A673 (cell line): ENCODE measurements at places on chromosomes 2 and 18.

- DNase-seq, result no peak
Measured at GRCh38 chr2:3314626-3315025, 63.0 kb downstream of the EIPR1 start.

GRCh38 chr18:48021273-48021914 is 90.9 kb upstream of the SMAD2 start:
- DNase-seq, result no peak

GRCh38 chr2:152480821-152481399 is 145.9 kb downstream of the FMNL2 start:
- DNase-seq, result no peak

- no peak for DNase-seq
Measured at GRCh38 chr2:45237850-45238542, 228.7 kb upstream of the SIX2 start.

DNA sequence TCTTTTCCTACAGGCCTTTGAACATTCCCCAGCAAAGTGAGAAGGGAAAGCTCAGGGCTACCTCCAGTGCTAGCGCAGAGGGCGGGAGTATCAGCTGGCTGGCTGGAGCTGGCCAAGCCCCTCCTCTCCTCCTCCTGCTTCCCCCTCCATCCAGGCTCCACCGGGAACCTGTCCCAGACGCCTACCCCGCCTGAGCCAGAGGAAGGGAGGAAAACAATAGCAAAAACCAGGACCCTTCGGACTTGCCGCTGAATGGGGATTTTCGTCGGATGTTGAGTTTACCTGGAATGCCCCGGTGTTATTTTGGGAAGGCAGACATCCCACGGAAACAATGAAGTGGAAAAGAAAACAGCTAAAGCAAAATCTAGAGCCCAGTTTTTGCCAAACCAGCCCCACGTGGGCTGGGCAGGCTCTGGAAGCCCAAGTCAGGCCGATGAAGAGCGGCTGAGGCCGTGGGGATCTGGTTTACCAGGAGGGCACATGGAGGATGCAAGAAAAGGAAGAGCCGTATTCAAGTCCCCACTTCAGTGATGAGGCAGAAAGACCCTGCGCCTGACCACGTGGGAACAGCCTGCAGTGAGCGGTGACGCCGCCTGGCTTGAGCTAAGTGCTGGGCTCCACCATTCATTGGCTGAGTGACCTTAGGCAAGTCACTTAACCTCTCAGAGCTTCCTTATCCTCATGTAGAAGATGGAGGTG is 100.4 kb upstream of the LCLAT1 start:
- no peak for DNase-seq

DNA sequence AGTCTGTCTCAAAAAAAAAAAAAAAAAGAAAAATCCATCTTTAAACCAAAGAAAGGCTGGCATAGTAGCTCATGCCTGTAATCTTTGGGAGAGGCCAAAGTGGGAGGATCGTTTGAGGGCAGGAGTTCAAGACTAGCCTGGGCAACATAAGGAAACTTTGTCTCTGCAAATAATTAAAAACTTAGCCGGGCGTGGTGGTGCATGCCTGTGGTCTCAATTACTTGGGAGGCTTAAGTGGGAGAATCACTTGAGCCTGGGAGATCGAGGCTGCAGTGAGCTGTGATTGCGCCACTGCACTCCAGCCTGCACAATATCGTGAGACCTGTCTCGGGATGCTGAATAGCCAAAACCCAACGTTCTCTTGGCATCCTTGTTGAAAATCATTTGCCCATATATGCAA is 6.1 kb downstream of the CNOT11 start:
- no peak for DNase-seq

DNA sequence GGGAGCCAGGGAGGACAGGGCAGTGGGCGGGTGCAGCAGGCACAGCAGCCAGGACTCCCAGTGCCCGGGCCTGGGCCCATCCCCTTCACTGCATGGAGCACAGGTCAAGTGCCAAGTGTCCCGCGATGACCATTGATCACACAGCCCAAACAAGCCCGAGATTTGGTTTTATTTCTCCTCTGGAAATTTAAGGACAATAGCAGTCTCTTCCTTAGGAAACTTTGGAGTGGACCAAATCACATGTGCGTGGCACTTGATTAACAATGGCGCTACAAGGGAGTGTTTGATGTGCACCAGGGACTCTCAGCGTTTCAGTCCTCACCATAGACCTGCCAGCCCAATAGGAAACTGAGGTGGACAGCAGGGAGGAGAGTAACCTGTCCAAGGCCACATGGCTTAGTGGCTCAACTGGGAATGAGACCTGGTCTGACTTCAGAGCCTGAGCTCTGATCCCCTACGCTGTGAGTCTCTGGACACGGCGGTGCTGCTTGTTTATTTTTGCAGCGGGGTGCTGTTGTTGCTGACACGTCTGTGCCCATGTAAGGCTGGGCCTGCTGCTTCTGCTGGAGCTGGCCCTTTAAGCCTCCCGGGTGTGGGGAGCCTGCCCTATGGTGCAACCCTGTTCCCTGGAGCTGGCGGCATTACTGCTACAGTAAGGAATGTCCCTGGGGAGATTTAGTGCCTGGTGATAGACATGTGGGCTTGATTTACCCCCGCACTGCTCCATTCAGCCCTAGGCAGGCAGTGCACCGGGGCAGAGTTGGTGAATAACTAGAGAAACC is 194.2 kb downstream of the INHBB start:
- DNase-seq, result peak; percentile 89

- DNase-seq, result no peak
Measured at GRCh38 chr18:74878267-74878666, 280.6 kb downstream of the ZNF407 start.

GRCh38 chr2:85018049-85018447 is 47.1 kb downstream of the KCMF1 start:
- no peak for DNase-seq

DNA sequence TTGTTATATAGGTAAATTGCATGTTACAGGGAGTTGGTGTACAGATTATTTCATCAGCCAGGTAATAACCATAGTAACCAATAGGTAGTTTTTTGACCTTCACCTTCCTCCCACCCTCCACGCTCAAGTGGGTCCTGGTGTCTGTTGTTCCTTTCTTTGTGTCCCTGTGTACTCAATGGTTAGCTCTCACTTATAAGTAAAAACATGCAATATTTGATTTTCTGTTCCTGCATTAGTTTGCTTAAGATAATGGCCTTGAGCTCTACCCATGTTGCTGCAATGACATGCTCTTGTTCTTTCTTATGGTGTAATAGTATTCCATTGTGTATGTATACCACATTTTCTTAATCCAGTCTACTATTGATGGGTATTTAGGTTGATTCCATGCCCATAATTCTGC is 233.7 kb upstream of the EPC2 start:
- DNase-seq, result no peak

DNA sequence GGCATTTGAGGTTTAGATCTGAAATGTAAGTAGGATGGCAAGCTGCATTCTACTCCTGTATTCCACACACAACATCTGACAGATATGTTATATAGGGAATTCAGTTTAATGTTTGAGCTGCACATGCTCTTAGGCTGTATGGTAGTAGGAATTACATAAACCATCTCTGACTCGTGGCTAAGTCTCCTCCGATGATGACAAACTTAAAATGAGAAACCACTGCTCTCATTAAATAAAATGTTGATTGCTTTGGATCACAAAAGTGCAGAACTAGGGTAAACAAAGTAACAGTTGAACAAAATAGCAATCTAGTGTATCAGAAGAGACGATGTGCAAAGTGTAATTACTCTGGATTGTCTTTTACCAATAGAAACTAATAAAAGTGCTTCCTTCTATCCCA is 50.1 kb upstream of the WDR75 start:
- no peak for DNase-seq
